ENCODE measurements at places on chromosomes 1 and 21.

GRCh38 chr1:165840423-165840822, 13.0 kb downstream of the UCK2 start:
- no peak for DNase-seq

GRCh38 chr1:240906477-240906876, 294.5 kb upstream of the GREM2 start:
- DNase-seq = no peak

- DNase-seq = no peak
Observed at GRCh38 chr1:226708967-226709396, 30.1 kb downstream of the ITPKB start.

DNA sequence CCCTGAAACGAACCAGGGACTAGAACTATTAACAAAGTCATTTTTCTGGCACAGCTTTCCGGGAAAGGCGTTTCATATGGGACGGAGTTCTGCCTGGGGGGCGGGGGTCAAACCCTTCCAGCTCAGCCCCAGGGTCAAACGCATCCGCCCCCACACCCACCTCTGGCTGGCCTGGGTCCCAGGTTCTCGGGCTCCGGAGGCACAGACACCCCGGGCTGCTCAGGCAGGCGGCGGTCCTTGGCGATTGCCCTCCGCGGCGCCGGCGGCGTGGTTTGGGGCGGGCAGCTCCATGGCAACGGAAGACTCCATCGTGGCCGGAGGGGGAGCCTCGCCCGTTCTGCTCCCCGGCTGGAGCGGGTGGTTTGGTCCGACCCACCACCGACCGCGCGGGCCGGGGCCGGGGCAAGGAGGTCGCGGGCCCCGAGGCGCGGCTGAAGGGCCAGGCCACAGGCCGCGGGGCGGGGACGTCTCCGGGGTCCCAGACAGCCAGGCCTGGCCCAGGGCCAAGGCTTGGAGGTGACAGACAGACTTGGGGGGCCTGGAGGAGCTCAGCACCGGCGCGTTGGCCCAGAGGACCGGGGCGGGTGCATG, at the start of gene CFAP74:
Gene CFAP74 (minus strand): TSS at position 246 of the 591 bp plus-strand sequence. CDS start 12,830 bp downstream, outside the sequence.
- DNase-seq = no peak

DNA sequence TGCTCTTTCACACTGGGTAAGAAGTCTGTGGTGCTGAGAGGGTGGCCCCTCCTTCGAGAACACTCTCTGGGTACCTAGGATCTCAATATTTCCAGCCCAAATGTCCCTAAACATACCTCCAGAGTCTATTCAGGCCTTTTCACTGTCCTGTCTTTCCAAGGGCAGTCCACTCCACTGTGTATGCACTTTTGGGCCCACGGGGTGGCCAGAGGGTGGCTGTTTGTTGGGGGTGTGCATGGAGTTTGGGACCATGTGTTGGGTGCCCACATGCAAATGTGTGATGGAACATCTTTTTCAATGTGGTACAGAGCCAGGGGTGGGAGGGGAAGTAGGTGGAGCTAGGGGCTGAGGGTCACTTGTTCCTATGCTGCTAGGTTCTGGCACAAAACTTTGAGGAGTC, 87.5 kb downstream of the FAM78B start:
- no peak for DNase-seq

DNA sequence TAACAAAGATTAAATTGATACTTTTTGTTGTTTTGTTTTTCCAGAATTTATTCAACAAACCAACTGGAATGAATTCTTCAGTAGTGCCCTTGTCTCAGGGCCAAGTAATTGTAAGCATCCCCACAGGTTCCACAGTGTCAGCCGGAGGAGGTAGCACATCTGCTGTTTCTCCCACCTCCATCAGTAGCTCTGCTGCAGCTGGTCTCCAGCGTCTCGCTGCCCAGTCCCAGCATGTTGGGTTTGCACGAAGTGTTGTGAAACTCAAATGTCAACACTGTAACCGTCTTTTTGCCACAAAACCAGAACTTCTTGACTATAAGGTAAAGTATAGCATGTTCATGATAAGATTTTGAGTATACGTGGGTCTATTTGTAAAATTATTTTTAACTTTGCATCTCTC, 118.5 kb downstream of the ZMYM4 start:
- DNase-seq = no peak

DNA sequence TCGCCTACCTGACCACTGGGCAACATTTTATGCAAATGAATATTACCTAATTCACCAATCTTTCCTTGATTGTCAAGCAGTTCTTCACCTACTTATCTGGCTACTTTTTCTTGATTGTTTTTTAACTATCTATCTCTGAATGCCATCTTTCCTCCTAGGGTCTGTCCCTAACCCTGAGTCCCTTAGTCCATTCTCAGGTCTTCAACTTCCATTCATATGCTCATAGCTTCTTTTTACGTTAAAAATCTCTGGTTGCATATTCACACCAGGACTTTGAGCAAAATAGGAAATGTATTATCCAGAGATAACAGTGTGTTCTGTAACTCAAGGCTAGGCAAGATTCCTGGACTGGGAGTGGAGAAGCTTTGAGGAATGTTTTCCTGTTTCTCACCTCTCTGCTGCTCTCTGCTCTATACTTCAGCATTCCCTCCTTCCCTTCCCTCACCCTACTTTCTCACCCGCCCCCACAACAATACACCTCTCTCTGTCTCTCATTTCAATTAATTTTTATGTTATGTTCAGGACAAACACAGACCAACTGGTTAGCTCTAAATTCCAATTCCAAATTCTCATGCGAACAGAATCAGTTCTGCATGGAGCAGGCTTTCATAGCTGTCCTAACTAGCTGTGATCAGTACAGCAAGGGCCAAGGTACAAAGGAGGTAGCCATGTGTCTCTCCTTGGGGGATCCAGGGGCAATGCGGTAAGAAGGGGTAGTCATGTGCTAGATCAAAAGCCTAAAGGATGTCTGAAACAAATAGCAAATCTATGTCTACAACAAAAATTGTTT, 278.4 kb downstream of the USH2A start:
- DNase-seq = no peak

GRCh38 chr1:97834899-97835298, 85.9 kb downstream of the DPYD start:
- DNase-seq = no peak

DNA sequence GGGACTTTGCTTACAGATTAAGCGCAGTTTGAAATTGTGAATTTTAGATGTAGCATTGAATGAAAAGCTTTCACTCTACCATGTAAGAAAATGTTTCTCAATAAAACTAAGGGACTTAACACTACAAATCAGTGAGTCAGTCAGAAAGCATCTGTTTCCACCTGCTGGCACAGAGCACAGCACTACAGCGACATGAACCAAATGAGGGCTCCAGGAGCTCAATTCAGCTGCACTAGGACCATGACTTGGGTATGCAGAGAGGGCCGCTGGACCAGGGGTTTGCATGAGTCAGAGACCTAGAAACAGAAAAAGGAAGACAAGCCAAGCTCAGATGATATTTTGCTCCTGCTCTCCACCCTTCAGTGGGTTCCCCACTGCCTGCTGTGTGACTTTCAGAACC, 5.2 kb downstream of the SUSD4 start:
- no peak for DNase-seq

DNA sequence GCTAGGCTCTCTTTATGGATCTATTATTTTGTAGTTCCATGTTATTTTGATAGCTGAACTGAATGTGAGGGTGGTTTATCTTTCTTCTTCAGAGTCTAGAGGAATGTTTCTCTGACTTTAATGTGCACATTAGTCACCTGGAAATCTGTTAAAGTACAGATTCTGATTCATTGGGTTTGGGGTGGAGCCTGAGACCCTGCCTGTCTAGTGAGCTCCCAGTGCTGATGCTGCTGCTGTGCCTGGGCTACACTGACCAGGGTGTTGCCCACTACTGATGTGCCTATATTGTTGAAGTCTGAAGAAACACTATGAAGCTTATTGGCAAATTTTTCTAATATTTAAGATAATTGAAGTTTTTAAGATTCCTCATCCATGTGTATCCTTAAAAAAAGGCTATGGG, 35.9 kb downstream of the CD46 start:
- DNase-seq = no peak

- DNase-seq = no peak
Observed at GRCh38 chr1:70893381-70893780, 154.2 kb downstream of the PTGER3 start.

DNA sequence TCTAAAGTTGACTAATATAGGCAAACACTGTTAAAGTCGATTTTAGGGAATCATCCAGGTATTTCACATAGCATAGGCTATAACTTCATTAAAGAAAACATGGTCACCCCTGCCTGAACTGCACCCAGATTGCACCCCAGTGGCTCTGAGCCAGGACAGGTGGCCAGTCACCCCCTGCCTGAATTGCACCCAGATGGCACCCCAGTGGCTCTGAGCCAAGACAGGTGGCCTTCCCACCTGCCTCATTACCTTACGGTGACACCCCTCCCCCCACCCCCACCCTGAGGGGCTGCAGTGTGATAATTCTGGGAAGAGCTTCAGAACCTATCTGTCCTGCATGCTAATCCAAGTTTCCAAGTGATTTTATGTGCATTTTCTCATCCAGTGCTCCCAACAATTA, 78.9 kb downstream of the DSCAM start:
- no peak for DNase-seq

GRCh38 chr21:27734146-27734545, 767.3 kb upstream of the ADAMTS5 start:
- no peak for DNase-seq
